ENCODE measurements at places on chromosomes 7 and 10. TPM values are rescaled to one million over a fixed set of nuclear protein-coding genes. Genes with fewer than 3 reads are reported as not detected.

GRCh38 chr10:15715619-15716227, 4.0 kb downstream of the ITGA8 start:
- no peak for DNase-seq

- no peak for DNase-seq
Measured at GRCh38 chr7:99990460-99990852, 14.6 kb upstream of the AZGP1 start.

GRCh38 chr10:11197878-11198277, 180.2 kb downstream of the CELF2 start:
- no peak for DNase-seq

GRCh38 chr7:26305090-26305868, 13.6 kb downstream of the SNX10 start:
- no peak for DNase-seq

Gene ACBD7
- polyA plus RNA-seq: 6.0 TPM
